ENCODE measurements at places on chromosomes 1 and 21.
A peak's percentile ranks its signal among the peaks of the same experiment; 100 is the strongest.

DNA sequence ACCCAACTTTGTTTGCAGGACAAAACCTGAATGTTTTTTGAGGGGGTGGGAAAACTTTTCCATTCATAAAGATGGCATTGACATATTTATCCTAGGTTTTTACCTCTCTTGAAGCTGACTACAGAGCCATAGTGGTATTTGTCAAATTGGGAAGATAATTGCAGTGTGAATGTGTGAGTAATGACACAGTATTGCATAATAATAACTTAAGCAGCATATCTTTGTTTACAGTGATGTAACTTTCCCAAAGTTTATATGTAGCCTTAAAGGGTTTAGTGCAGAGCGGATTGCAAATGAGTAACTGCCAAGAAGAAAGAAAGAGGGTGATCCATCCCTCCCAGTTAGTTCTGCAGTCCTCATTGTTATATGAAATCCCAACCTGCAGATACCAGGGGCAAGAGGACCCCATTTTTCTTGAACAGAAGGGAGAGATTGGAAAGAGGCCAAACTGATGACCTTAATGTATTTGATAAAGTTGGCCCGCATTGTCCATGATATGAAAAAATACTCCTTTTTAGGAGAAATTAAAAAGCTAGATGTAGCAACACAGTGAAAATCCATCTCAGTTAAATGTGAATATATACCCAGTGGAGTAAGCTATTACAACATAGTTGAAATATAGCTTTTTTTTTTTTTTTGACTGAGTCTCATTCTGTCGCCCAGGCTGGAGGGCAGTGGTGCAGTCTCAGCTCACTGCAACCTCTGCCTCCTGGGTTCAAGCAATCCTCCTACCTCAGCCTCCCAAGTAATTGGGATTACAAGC is 23.7 kb upstream of the NFIA start:
- peak; percentile 64 for DNase-seq

DNA sequence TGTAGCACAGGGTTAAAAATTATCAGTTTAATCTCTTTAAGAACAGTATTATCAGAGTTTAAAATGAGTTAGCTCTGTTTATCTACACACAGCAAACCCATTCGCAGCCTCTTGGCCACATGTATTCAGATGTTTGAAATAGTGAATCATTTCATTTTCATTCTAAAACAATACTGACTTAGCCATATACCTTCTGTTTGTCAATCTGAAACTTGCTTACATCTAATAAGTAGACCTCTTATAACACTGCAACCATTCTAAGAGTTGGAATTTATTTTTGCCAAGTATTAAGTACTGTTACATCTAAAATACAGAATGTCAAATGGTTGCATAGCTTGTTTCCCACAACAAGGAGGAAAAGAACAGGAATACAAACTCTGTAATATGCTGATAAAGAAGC is 25.4 kb downstream of the ANGEL2 start:
- no peak for DNase-seq

DNA sequence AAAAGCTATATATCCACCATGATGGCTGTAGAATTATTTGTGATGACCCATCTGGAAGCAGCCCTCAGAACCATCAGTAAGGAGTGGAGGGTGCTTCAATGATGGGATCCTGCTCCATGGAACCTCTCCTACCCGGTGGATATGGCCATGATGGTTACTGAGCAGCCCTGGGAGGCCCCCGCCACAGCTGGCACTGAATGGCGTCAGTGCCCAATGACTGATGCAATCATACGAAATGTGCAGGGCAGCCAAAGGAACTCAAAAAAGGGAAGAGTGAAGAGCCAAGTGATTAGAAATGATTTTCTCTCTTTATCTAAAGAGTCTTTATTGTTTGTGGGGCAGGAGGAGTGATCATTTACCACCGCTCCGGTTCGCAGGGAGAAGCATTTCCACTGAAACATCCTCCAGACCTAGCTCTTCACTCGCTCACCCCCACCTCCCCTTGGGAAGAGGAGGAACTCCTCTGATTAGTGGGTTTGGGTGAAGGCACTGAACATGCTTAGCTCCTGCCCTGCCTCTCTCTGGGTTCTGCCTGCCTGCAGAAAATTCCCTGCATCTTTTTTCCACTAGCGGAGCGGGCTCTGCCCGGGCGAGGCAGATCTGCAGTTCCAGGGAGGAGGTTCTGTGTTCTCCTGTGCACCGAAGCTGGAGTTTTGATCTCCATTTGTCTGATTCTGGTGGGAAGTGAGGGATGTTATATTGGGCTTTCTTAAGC is 260.3 kb downstream of the GRIK3 start:
- no peak for DNase-seq

DNA sequence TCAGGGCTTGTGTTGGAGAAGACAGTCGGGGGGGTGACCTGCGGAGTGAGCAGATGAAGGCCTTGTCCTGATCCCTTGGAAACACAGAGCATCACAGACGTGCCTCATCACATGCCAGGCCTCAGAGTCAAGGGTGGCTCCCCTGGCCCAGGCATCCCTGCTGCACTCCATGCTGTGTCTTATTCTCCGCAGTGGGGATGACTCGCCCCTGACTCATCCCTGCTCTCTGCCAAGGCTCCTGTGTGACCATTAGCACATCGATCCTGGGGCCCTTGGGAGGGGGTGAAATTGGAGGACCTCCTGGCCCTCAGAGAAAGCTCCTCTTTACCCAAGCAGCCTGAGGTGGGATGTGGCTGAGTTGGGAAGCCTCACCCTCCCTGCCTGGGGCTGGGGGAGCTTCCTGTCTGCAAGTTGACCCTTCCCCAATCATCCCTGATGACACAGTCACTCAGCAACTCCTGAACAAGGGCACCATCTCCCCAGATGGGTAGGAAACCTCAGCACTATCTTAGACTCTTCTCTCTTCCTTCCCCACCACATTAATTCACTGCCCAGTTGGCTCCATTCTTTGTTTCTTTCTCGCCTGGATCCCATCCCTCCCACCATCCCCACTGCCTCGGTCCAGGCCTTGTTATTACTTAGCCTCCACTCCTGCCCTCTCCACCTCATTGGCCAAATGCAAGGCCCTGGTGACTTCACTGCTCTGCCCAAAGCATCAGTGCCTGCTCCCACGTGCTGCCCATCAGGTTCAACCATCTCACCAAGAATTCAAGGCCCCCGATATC is 74.6 kb downstream of the CAMK2N1 start:
- DNase-seq, result peak; percentile 84

DNA sequence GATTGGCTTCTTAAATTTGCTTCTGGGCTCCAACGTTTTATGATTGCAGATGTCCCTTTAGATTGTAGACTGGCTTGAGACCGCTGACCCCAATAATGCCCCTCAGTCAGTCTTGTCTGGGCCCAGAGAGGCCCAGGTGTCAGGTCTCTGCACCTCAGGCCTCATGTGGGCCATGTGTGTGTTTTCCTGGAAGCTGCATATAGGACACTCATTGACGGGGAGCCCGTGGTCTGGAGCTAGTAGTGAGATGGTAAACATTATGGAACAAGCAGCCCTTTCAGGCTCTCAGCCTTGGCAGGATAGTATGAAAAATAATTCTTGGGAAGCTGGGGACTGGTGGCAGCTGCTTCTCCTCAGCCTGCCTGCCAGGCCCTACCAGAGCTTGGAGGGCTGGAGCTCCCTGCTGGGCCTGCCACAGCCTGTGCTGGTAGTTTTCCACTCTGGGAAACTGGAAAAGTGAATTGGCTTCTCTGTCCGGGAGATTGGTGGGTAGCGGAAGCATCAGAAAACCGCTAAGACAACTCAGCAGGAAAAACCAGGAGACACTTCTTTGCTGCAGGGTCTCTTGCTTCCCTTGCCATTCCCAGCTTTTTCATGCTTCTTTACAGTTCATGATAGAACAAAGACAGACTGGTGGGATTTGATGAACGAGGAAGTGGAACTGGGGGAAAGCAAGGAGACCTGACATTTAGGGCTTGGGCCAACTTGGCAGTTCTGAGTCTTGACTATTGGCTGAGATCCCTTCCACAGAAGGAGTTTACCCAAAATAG is 57.8 kb upstream of the HSD17B7 start:
- peak; percentile 27 for DNase-seq
